NCI-H1417 treated with DMSO at 0.1 percent for 48 hours (cell line): ENCODE measurements at places on chromosomes 5 and 9.
A peak's percentile ranks its signal among the peaks of the same experiment; 100 is the strongest.

GRCh38 chr5:138243794-138244193 lies 30.6 kb downstream of the GFRA3 start:
- no peak for DNase-seq

GRCh38 chr9:68969538-68969937 lies 44.4 kb downstream of the PRKACG start:
- DNase-seq, result no peak

- no peak for DNase-seq
Observed at GRCh38 chr9:69900406-69900805, 79.8 kb downstream of the CFAP95 start.

DNA sequence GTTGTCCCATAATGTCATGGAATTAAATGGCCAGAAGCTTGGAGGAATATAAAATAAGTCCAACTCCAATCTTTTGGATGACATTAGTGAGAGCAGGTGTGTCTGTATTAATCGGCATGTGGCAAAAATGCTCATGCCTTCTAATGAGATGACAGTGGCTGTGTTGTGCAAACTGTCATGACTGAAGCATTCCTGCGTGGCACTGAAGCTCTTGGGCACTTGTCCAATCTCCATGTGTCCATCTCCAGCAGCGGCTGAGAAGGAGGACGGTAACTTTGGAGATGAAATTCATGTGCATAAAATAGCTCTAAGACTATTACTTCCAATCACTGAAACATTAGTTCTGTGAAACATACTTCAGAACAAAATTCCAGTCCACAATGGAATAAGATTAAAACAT lies 697.5 kb upstream of the GRAMD2B start:
- no peak for DNase-seq

DNA sequence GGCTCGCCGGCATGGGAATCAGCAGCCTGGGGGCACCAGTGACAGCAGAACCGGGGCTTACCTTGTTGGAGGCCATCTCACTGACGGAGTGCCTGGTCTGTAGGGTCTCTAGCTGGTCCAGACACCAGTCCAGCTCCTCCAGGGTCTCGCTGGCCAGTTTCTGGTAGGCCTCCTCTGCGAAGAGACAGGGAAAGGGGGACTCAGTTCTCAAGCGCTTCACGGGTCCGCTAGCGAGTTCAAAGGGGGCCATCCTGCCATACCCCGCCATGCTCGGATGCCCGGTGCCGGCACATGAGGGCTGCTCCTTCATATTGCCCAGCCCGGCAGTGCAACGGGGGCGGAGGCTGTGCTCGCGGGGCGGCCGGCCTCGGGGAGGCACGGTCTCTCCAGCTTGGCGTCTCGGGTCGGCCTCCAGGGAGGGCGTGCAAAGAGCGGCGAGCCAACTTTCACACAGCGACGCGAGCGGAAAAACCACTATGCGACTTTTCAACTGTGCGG lies 456.0 kb downstream of the RAB3C start:
- no peak for DNase-seq

- DNase-seq, result no peak
Observed at GRCh38 chr5:8993031-8993430, 552.8 kb downstream of the SEMA5A start.

- no peak for DNase-seq
Observed at GRCh38 chr9:136316271-136316751, 11.0 kb upstream of the GPSM1 start.

DNA sequence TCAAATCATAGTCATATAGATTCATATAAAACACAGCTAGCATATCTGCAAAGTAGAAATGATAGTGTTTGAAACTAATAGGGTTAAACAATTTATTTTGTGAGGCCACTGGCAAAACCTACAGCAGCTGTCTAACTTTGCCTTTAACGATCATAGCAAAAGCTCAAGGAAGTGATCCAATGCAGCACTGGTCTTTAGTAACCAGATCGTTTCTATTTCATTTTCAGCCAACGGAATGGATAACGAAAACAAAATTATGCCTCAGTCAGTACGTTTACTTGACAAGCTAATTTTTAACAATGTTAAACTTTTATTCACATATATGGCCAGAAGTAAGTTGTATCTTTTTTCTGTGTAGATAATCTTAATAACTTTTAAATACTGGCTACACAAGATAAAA lies 17.7 kb downstream of the MLLT3 start:
- DNase-seq, result no peak

DNA sequence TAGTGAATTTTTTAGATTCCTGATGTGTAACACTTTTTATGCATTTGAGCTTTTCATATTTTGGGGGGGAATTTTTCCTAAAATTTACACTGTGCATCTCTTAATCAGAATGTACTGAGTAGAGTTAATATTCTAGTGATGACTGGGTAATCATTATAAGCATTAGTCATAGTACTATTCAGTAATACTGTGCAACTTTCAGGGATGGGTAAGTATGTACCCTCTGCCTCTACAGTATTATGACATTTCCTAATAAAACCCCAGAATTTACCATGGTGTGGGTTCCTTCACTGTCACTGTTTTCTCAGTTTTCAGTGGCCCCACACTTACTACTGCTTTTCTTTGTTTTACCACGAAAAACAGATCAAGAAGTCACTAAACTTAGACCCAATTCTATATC lies 2.8 kb upstream of the CMYA5 start:
- DNase-seq, result no peak

DNA sequence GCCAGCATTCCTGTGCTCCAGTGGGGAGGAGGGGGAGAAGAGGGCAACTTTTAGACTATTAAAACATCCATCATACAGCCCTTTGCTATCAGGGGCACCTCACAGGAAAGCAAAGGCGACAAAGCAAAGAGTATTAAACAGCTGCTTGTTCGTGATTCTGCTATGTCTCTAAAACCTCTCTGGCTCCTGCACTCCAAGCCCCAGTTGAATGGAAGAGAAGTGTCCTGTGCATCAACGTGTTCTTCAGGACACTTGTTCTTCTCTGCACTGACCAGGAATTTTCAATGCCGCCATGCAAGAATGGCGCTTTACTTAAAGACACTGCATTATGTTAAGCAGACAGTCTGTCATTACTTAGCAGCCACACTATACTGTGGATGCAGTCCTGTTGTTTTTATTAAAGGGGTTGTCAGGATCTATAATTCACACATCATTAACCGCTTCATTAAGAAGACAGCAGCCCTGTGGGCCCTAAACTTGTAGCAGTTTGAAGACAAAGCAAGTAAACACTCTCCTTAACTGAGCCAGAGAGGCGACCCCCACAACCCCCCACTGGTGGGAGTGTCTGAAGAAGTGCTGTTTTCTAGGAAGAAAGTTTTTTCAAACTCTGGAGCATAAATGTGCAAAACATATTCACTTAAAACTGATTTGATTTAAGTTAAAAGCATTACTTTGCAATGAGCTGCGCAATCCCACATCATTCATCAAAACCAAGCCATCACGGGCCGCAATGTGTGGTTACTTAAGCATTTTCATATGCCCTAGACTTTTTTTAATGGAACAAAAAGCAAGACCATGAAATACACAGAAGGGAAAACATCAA lies 164.5 kb downstream of the ZNF608 start:
- DNase-seq, result no peak

DNA sequence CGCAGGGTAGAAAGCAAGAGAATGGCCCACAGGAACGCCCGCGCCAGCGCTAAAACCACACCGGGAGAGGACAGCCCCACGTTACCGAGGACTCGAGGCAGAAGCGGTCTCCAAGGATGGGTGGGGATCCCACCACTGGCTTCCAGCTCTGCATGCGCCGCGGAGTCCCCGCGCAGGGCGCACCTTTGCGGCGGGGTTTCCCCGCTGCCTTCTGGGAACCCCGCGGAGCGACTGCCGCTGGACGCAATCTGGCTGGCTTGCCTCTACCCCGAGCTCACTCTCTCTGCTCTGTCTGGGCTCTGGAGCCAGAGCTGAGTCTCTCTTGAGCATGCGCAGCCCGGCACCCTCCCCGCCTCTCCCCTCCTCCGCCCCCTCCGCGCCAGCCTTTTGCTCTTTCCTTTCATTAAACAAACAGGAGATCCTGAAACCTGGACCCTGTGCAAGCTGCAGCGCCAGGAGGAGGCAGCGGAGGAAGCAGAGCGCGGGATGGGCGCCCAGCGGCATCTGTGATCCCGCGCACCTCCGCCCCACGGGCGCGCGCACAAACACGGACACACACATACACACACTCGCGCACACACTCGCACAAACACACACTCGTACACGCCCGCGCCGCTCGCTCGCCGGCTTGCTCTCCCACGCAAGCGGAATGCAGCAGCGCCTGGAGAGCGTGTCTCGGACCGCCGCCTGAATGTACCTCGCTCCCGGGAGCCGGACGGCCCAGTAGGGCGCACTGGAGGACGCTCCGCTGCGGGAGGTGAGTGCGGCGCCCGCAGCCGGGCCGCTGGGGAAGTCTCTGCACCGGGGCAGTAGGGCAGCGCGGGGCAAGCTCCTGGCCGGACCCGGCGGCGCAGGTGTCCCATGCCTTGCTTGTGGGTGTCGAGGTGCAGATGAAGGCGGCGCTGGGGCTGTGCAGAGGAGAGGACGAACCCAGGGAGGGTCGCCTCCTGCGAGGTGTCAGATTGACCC lies at the start of gene PLPPR1:
PLPPR1 (plus strand) TSS at position 382 of the 969 bp plus-strand sequence.
- DNase-seq, result peak; percentile 71

DNA sequence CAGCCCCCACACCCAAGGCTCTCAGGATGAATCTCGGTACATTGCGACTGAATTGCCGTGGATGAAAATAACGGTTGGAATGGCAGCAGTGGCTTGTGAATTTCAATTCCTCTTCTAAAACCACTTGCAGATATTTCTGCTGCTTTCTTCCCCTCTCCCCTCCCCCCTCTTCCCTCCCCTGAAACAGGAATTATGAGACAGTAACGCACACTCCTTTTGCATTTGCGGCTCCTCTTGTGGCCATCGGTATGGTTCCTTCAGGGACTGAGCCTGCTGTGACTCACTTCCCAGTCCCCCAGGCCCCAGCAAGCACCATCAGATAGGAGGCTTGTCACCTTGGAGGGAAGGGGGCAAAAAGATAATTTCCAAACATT lies 9.7 kb downstream of the DCANP1 start:
- DNase-seq, result no peak

DNA sequence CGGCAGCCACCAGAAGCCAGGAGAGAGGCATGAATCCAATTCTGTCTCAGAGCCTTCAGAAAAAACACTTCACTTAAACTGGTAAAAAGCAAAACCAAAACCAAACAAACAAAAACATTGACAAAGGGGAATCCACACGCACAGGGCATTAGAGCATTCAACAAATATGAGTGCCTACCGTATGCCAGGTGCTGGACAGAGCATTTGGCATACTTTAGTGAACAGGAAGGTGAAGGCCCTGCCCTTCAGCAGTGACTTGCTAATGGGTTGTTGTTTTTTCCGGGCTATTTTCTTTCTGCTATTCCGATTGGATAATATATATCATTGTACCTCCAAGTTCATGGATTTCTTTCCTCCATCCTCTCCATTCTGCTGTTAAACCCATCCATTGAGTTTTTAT lies 71.7 kb upstream of the RUFY1 start:
- DNase-seq, result no peak

- no peak for DNase-seq
Observed at GRCh38 chr9:133332381-133332730, 3.6 kb downstream of the SURF6 start.

- DNase-seq, result no peak
Observed at GRCh38 chr9:4832786-4833579, 40.2 kb downstream of the RCL1 start.

DNA sequence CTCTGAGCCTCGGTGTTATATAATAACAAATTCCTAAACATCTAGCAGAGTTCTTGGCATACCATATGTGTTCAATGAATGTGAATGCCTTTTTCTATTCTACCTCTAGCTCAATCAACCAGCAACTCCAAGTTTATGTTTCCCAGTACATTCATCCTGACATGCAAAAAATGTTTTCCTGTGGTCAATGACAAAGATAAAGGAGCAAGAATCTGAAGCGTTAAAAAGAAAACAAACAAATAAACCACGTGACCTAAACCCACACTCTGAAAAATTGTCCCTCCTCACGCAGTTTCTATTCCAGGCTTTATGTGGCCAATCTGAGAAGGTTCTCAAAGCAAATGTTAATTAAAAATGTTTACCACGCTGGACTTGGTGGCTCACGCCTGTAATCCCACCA lies 18.0 kb downstream of the KLF4 start:
- DNase-seq, result no peak

DNA sequence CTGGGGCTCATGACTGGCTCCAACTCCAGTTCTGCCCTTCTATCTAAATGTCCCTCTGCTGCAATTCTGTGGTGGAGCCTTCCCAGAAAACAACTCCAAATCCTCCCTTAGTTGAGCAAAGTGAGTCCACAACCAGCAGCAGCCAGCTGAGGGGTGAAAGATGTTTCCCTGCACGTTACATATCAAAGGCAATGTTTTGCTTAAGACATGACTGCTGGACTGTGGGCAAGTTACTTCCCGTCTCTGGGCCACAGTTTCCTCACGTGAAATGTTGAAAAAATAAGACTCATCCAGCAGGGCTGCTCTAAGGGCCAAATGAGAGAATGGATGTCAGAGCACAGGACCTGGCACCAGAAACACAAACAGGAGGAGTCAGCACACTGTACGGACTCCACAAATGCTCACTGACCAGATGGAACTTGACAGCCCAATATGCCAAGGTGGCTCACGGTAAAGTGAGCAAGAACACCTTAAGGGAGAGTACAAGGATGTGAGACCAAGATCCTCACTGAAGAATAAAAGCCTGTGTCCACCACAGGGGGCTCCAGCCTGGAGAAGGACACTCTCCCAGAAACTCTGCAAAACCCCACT lies 138.4 kb upstream of the ABCA1 start:
- DNase-seq, result no peak

- no peak for DNase-seq
Observed at GRCh38 chr5:114634967-114635901, 273.4 kb downstream of the KCNN2 start.

DNA sequence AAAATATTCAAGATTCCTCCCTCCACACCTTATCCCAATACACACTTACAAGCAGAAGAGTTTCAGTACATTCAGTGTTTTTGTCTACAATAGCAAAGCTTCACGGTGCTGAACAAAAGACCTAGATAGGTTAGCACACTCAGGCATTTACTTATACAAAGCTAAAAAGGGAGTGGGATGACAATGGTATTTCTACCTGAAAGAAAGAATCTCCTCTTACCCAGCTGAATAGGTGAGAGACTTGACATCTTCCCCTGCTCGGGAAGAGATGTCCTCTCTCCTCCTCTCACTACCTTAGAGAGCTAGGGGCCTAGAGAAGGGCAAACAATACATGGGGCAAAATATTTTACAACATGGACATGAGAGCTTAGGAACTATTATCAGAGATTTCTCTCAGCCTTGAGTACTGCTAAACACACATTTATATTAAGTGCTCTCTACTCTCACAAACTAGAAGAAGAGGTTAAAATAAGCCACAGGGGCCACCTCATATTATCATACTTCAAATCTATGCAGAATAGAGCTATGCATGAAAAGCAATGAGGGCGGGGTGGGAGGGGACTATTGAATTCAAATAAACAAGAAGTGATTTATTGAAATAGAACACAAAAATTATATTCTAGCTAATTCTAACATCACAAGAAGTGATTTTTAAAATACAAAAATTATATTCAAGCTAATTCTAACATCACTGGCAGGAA lies 38.6 kb upstream of the RNF38 start:
- DNase-seq, result no peak
